Central memory CD4-positive, alpha-beta T cell (primary cell): ENCODE measurements at places on chromosomes 7 and 10.

DNA sequence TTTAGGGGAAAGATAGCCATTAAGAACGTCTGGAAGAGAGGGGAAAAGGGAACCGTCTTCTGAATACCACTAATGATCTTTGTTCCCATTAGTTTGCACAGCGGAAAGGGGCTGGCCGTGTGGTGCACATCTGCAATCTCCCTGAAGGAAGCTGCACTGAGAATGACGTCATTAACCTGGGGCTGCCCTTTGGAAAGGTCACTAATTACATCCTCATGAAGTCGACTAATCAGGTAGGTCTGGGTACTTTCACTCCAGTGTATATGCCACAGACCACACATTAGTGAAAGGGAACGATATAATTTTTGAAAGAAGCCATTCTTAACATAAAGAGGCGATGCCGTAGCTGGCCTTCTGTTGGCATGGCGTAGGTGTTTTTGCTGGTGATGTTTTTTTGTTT lies 74.3 kb upstream of the PDCD4 start:
- DNase-seq = no peak

GRCh38 chr7:37310327-37311080 lies 138.2 kb downstream of the ELMO1 start:
- DNase-seq = peak; percentile 60

DNA sequence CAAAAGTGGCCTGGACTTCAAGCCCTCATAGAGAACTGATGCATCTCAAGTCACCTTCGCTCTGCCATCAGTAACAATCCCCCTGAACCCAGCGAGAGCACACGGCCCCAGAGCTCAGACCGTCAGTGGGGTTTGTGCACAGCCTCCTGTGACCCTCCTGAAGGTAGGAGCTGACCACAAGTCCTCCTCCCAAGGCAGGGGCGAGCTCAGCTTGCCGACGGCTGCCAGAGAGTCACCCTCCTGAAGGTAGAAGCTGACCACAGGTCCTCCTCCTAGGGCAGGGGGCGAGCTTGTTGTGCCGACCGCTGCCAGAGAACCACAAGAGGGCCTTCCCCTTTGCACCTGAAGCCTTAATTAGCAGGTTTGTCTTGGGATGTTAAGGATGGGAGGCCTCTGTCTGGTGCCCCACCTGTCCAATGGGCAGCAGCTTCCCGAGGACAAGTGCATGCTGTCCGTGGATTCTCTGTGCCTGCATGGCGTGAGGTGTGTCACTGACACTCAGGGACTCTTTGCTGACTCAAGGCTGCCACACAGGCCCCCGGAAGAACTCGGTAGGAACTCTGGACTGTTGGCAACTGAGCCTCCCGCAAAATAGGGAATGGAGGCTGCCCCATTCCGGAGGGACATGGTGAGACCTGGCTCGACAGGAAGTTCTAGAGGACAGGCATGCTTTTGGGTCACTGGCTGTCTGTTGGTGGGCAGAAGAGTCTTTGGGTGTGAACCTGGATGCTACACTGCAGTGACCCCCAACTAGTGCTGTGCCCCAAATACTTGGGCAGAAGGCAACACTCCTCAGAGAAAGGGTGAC lies 487.4 kb downstream of the DNAJB6 start:
- DNase-seq = no peak

- DNase-seq = no peak
Observed at GRCh38 chr10:115093776-115094408, 727 bp downstream of the ATRNL1 start.

- no peak for DNase-seq
Observed at GRCh38 chr7:88073626-88074025, 139.6 kb downstream of the ADAM22 start.

- DNase-seq = no peak
Observed at GRCh38 chr7:68873616-68874015, 724.7 kb upstream of the AUTS2 start.

DNA sequence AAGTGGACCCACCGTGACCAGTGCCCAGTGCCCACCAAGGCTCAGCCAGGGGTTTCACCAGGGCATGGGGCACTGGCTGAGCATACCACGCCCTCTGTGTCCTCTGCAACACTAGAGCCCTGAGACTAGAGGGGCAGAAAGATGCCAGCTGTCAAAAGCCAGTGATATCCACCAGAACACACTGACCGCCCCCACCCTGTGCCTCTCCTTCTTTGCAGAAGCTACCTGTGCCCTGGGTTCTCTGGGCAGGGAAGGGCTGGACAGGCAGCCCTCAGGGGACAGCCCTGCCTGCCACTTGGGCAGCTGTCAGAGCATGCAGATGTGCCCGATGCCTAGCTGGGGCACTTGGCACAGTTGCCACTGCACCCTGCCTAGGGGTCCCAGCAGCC lies 494 bp downstream of the VSIR start:
- DNase-seq = no peak

GRCh38 chr10:101525848-101526247 lies 62.2 kb downstream of the POLL start:
- no peak for DNase-seq

- no peak for DNase-seq
Observed at GRCh38 chr10:86345296-86345858, 21.2 kb downstream of the GRID1 start.

GRCh38 chr7:156094350-156095146 lies 282.3 kb upstream of the SHH start:
- DNase-seq = no peak

DNA sequence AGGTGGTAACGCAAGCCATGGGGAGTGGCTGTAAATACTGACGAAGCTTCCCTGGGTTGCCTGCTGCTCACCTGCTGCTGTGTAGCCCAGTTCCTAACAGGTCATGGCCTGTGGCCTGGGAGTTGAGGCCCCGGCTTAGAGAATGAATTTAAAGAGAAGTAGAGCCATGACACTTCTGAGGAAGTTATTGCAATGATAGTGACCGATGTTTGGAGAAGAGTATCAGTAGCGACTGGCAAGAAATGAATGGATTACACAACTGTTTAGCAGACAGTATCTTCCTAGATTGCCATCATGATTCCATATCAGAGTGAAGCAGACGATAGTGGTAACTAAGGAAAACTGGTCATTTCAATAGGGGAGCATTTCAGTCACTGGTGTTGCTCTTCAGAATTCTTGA lies 249.6 kb downstream of the PLXDC2 start:
- DNase-seq = no peak

DNA sequence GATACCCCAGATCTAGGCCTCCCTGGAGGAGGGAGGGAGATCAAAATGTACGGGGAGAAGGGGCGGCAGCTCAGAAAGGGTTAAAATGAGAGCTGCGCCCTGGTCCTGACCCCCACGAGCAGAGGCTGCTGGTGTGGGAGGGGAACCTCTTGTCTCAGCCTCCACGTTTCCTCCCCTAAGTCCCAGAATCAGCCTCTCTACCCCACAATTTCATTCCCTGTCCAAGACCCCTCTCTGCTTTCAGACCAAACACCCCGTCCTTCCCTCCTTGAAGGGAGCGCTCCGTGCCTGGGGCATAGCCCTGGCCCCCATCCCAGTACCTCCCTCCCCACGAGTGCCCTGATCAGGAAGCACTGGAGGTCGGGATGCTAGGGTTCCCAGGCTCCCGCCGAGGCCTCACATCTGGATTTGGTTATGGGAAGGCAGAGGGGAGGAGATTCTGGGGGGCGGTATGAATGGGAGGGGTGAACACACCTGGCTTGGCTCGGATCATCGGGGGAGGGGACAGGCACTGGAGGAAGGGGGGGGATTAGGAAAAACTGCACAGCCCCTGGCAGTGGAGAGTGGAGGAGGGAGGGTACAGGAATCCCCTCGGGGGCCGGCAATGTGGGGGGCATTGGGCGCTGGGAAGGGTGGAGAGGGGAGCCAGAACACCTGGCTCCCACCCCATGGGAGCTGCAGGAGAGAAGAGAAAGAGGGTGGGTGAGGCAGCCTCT lies 2.7 kb downstream of the EPHB4 start:
- DNase-seq = no peak

- no peak for DNase-seq
Observed at GRCh38 chr10:13704964-13705363, 118.2 kb downstream of the PRPF18 start.
